ENCODE measurements at places on chromosomes 5 and 9.

GRCh38 chr9:6915635-6916034 lies 157.9 kb downstream of the KDM4C start:
- DNase-seq = no peak

- DNase-seq = no peak
Observed at GRCh38 chr9:122184551-122184950, 24.8 kb downstream of the MORN5 start.

- DNase-seq = peak; percentile 96
Observed at GRCh38 chr5:109529520-109529919, 119.7 kb upstream of the PJA2 start.

- no peak for DNase-seq
Observed at GRCh38 chr9:126613651-126614050, at the start of gene LMX1B. TSS of gene LMX1B (plus strand) at chr9:126613928. CDS start at chr9:126614450, 522 bp downstream.

- DNase-seq = peak; percentile 58
Observed at GRCh38 chr5:43041110-43041668, 1.1 kb upstream of the ANXA2R start.

- no peak for DNase-seq
Observed at GRCh38 chr5:136087961-136088871, 44.4 kb upstream of the SMAD5 start.

DNA sequence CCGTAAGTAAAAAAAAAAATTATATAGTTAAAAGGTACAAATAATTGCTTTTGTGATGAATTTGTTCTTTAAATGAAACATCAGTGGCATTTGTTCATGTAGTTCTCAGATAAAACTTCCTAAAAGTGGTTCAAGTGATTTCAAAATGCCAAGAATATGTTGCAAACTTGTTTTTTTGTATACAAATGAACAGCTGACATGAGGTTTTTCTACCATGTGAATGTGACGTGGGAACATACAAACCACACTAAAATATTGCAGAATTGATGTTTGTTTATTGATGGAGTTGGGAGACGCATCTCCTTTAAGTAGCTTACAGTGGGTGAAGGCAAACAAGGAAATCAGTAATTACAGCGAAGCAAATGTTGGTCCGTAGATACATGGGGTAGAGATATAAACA lies 16.9 kb downstream of the BASP1 start:
- DNase-seq = no peak

- no peak for DNase-seq
Observed at GRCh38 chr9:86073839-86074238, 25.5 kb downstream of the GOLM1 start.

DNA sequence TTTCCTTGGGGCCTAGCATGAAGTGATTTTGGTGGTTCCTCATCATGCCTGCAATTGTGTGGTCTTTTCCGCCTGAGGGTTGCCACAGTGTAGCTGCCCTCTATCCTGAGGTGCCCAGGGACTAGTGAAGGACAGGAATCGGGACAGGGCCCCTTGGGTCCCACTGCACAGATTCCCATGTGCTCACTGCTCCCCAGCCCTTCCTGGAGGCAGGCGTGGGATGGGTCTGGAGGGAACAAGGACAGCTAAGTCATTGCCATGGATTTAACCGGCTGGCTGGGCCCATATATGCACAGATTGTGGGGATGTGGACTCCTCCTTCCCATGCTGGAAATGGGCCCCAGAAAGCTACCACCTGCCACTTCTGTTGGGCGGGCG lies 122.3 kb upstream of the PITX1 start:
- no peak for DNase-seq

GRCh38 chr9:105694848-105695581 lies 674 bp downstream of the TMEM38B start:
- DNase-seq = no peak

DNA sequence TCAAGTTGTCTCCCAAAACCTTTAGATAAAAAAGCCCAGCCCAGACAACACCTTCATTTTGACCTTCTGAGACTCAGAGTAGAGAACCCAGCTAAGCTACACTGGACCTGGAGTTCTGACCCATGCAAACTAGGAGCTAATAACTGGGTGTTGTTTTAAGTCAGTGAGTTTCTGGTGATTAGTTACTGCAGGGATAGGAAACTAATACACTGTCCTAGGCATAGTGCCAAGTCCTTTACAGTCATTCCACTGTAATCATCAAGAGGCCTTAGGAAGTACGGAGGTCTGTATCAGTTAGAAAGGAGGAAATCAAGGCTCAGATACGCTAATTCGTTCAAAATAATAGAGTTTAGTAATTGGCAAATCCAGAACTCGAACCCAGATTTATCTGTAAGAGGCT lies 197.9 kb downstream of the KCTD16 start:
- DNase-seq = peak; percentile 36

- DNase-seq = no peak
Observed at GRCh38 chr9:26685818-26686217, 206.8 kb downstream of the CAAP1 start.

- no peak for DNase-seq
Observed at GRCh38 chr5:113089653-113090335, 113.2 kb downstream of the DCP2 start.

- peak; percentile 93 for DNase-seq
Observed at GRCh38 chr5:74326571-74327338, 313.8 kb downstream of the ENC1 start.

DNA sequence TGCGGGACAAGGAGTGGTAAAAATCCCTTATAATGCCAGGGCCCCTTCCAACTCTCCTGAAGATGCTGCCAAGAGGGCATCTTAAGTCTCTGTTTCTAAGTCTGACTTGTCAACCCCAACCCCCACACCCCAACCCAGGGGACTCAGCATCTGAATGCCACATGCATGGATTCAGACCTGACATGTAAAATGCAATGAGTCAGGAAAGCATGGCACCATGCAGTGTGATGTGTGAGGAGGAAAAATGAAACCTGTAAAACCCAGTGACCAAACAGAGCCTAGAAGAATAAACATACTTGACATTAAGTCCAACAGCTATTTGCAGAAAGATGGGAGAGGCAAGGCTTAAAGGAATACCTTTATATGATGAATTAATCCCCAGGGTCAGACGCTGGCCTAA lies 112.4 kb downstream of the ASTN2 start:
- DNase-seq = no peak

DNA sequence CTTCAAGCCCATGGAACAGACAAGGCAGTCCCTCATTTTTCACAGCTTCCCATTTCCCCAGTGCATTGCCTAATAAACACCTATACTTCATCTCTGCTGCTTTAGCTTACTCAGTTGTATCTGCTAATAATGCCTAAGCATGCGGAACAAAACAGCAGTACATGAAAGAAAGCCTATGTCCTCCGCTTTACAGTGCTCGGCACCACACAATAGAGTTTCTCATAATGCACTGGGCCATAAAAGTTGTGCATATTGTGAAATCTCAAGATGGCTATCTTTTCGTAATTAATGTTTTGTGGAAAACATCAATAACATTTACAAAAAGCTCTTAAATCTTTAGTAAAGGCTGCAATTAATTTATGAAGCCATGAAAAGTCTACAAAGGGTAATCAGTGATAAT lies 69.3 kb downstream of the DENND1A start:
- no peak for DNase-seq

GRCh38 chr5:102581011-102581410 lies 82.2 kb upstream of the SLCO6A1 start:
- DNase-seq = no peak

GRCh38 chr9:89154218-89154617 lies 24.4 kb downstream of the SHC3 start:
- DNase-seq = no peak

DNA sequence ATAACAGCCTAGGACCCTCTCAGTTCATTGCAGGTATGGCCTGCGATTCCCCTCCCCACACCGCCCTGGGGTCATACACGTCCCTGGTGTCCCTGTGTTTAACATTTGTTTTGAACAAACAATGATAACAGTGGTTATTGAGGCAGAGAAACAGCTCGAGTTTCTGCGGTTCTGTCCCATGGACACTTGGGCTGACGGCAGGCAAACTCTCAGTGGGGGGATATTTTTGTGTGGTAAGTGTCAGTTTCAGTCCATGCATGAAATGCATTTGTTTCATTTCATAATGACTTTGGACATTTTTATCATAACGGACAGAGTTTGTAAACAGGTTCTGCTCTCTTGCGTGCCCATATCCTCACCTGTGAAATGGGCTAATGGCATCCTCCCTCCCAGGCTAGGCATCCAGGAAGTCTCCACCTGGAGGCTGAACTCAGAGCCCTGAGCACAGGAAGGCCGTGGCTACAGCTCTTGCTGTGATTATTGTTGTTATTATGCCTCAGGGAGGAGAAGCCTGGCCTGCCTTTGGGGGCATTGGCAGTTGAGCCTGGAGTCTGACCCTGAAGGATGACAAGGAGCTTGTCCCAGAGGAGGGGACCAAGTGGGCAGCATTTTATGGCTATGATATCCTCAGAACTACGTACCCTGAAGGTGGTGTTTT lies 190.9 kb downstream of the GADD45G start:
- DNase-seq = no peak

DNA sequence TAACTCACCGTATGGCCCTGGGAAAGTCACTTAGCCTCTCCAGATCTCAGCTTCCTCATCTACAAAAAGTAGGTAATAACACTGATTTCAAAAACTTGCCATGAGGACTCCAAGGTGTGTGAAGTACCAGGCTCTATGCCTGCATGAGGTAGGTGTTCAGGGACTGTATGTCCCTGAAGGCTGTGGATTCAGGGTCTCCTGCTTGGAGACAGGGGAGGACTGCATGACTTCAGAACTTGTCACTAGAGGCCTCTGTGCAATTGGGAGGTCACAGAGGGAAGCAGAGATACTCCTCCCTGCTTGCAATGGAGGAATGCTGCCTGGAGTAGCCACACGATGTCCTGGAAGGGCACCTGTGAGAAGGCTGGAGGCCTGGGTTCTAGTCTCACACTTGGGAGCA lies 2.2 kb downstream of the PDGFRB start:
- no peak for DNase-seq

- DNase-seq = no peak
Observed at GRCh38 chr9:29245351-29245750, 1672.1 kb upstream of the C9orf72 start.

GRCh38 chr5:82381591-82381990 lies 103.4 kb upstream of the RPS23 start:
- DNase-seq = no peak

DNA sequence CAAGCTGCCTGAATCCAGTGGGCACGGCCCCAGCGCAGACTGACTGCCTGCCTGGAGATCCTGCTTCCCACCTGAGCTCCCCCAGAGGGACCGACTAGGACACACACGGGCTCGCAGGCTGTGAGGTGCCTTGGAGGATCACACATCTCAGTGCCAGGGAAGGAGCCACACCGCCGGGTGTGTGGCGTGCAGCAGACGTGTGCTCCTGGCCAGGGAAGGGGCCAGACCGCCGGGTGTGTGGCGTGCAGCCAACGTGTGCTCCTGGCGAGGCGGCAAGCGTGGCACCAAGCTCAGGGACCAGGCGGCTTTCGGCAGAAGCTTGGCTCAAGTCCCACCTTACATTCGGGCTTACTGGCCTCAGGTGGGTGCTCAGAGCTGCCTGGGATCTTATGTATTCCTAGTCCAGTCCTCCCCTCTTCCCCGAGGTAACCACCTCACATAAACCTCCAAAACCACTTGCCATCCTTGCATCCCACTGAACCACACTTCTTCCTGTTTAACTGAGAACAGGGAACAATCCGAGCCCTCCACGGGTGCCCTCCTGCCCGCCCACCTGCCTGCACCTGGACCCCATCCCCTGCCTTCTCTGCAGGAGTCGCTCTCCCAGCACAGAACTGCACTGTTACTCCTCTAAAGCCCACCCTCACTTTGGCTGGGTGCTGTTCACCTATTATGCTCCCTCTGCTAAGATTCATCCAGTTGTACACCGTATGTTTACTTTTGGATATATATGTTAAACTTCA lies 22.4 kb upstream of the MRNIP start:
- DNase-seq = no peak

DNA sequence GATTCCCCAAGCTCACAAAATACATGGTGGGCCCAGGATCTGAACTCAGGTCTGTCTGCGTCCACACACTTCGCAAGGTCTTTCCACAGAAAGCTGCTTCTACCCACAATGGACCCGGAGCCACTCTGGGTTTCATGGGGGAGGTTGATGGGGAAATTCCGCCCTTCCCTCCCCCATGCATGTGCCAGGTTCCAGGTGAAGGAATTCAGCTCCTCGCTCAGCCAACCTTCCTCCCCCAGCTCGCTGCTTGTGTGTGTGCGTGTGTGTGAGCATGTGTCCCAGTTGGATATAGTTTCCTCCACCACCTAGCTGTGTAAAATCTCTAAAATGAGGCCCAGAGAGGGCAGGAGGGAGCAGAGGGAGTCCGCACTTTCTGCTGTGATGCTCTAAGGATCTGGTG lies 1.0 kb downstream of the PTGS1 start:
- DNase-seq = no peak

- DNase-seq = no peak
Observed at GRCh38 chr5:173699966-173700365, 83.5 kb upstream of the BOD1 start.

- DNase-seq = no peak
Observed at GRCh38 chr5:78541086-78541654, 107.4 kb downstream of the LHFPL2 start.

DNA sequence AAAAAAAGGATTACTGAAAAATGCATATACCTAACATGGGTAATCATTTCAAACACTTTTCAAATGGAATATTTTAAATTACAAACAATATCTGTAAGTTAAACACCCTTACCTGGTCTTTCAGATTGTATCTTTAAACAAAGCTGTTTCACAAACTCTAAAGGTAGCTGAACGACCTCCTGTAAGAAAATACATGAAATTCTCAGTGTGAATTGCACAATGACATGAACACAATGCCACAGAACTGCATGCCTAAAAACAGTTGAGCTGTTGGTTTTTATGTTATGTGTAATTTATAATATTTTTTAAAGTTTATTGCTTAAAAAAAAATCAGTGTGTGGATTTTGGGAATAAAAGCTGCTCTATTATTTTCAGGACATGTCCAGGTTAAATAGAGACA lies 17.5 kb downstream of the IPPK start:
- DNase-seq = no peak

- no peak for DNase-seq
Observed at GRCh38 chr5:127907907-127908306, 175.7 kb upstream of the SLC12A2 start.

DNA sequence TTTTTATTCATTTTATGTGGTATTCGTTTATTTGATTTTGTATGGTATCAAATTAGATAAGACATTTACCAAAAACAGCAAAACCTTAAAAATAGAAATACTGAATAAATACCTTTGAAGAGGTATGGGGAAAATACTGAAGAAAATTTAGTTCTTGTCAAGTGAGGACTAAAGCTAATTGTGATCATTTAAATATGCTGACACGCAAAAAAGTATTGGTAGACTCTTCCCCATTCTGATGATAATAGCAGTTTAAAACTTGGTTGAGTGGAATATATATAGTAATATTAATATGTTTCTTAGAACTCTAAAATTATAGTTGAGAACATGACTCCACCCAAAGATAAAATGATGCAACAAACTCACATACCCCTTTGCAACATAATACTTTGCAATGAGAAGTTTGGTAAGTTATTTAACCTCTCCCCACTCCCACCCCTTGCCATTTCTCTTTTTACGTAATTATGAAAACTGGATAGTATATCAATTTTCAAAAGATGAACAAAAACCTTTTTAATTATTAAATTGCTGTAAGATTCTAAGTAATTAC lies 30.1 kb upstream of the SNX24 start:
- no peak for DNase-seq

GRCh38 chr9:81579381-81579780 lies 110.0 kb downstream of the TLE1 start:
- no peak for DNase-seq

- DNase-seq = no peak
Observed at GRCh38 chr5:177972613-177973012, 23.4 kb downstream of the PROP1 start.

Measured in NCI-H446 (cell line).